ENCODE measurements at places on chromosomes 16 and 17.

DNA sequence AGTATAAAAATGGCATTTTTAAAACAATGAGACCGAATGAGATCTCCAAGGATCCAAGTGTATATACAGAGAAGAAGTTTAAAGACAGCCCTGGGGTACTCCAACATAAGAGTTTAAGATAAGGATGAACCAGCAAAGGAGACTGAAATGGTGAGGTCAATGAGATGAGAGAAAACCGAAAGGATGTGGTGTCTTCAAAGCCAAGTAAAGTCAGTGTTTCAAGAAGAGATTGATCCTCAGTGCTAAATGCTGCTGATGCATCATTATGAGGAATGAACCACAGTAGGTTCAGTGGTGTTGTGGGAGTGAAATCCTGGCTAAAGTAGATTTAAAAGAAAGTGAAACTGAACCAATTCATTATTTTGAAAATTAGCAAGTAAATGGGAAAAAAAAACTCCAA, 38.1 kb upstream of the NLK start:
- DNase-seq, result peak; percentile 5

GRCh38 chr17:8753136-8753975, 5.0 kb downstream of the SPDYE4 start:
- no peak for DNase-seq

DNA sequence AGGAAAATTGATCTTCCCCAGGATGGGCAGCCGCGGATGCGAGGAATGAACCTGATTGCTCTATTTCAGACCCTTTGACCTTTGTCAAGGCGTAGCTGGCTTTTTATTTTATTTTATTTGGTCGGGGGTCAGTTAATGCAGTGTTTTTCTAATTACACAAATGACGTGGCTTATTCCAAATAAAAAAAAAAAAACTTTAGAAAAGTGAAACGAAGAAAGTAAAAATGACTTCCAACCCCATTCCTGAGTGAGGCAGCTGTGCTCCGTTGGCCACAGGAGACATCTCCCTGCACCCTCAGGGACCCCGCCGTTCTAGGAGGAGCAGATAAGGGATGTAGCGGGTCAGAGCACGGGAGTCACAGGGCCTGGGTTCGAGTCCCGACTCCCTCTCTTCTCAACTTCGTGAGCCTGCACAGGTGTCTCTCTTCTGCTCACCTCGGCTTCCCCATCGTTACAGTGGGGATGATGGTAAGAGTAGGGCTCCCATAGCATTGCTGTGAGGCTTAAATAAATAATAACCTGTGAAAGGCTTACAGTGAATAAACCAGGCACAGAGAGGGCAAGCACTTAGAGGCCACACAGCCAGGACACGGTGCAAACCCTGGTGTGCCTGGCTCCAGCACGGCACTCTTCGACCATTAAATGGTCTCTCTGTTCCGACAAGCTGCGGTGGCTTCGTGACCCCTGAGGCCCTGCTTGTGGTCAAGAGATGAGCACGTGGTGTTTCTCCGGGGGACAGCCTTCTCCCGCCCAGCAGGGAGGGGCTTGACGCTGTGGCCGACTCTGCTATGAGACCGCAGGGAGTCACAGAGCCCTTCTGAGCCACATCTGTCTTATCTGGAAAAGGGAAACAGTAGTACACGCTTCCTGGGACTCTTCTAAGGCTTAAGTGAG, 10.2 kb downstream of the FOXF1 start:
- DNase-seq, result no peak

DNA sequence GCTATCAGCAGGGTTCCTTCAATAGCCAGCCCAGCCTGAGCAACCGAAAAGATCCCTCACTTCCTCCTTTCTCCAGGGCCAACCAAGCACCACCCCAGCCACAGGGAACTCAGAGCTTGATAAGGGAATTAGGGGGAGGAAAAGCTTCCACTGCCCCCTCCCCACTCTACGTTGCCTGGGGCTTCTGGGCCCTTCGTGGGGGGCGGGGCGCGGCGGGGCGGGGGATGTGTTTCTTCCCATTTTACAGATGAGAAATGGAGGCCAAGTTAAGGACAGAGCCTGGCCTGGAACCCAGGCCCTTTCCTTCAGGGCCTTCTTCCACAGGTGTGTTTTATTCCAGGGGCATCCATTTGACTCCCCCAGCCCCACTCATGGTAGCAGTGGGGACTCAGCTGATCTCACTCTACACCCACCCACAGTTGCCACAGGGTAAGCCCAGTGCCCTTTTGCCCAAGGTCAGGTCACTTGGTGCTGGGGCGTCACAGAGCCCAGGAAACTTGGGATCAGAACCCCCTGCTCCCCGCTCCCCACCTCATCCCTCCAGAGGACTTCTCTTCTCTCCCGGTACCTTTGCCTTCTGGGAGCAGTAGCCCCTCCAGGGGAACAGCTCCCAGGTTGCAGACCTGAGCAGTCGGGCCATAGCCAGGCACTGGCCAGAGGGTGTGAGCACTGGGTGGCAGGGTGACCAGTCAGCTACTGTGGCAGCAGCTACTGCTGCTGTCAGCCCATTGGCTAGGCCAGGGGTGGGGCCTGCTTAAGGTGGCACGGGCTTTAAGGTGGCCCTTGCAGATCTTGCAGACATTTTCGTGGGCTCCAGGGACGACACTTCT, at the start of gene LDHD:
Gene LDHD (minus strand): TSS at position 700 of the 830 bp plus-strand sequence. CDS start 60 bp downstream, at position 640.
- DNase-seq, result no peak

- DNase-seq, result no peak
These were observed 80.3 kb downstream of the TNRC6C start for GRCh38 chr17:78038748-78039288.

DNA sequence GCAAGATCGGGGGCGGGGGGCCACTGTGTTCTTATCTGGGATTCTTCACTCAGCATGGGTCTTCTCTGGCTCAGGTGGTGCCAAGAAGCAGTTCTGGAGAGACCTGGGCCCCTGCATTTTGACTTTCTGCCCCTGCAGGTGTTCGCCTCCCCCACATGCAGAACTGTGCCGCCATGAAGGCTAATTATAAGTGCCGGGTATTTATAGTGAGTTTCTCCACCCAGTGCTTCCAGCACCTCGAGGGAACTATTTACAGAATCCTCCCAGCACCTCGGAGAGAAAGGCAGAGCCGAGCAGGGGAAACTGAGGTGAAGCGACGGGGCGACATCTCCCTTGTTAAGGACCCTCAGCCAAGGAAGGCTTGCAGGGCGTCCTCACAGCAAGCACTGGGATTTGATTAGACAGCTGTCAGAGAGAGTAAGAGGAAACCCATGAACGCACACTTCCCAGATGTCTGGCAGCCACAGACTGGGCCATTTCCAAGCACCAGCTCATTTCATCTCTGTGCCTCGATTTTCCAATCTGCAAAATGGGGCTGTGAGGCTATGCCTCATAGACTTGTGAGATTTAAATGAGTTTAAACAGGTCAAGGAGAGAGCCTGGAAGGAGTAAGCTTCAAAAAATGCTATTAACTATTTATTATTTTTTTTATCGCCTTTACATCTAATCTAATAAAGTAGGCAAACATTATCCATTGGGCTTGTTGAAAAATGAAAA, 36.4 kb upstream of the GRIN2A start:
- DNase-seq, result no peak

- DNase-seq, result no peak
These were observed 10.1 kb downstream of the RIPOR1 start for GRCh38 chr16:67538666-67539101.

GRCh38 chr17:36675250-36675649, 73.9 kb downstream of the MRM1 start:
- peak; percentile 25 for DNase-seq

GRCh38 chr16:73753931-73754330, 542.7 kb upstream of the PSMD7 start:
- DNase-seq, result no peak

DNA sequence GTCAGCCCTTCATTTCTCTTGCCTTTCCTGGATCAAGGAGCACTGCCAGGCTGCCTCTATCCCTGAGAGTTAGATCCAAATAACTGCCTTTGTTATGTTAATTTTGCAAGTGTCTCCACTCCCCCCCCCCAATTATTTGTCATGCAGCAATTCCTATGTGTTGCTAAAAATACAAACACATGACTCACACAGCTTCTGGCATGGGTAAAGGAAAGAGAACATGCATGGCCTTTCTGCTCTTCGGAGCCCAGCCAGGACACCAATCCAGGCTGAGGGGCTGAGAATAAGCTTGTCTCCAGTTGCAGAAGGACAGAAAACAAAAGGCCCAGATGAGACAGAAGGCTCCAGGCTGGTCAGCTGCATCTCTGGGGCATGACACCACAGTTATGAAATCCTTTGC, 148.0 kb upstream of the TNRC6C start:
- no peak for DNase-seq
